ENCODE measurements at places on chromosomes 1 and 21.

- DNase-seq: no peak
These were observed 47.4 kb downstream of the PTPRC start for GRCh38 chr1:198686069-198686728.

GRCh38 chr1:71916894-71917293, 365.4 kb downstream of the NEGR1 start:
- DNase-seq: no peak

GRCh38 chr21:44010429-44010828, 1.7 kb upstream of the TRAPPC10 start:
- no peak for DNase-seq

GRCh38 chr1:51324251-51325010, 5.9 kb downstream of the TTC39A start:
- no peak for DNase-seq

- no peak for DNase-seq
These were observed 13.6 kb upstream of the TMPRSS2 start for GRCh38 chr21:41521489-41522027.

DNA sequence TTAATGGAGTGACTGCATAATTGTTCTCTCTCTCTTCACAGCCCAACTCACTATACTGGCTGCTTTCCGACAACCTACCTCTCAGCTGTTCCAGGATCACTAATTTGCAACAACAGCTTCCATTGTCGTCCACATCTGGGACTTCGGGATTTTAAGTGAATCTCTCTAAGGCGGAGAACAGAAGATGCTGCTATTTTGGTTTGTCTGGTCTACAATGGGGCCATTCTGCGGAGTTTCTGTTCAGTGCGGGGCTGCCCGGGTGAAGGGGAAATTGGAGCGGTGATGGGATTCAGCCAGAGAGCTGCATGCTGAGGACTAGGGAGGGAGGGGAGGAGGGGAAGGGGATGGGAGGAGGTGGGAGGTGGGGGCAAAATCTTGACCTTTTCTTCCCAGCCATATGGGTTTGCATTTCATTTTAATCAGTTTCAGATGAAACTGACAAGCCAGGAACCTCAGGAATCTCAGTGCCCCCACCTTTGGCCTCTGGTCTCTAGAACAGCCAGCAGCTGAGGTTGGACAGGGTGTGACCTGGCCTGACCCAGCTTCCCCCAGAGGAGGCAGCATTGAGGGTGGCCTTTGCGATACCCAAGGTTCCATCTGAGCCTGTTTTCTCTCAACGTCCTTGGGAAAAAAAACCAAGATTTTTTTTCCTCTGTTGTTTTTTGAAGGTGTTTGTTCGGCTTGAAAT, 6.9 kb upstream of the SRP9 start:
- DNase-seq: no peak

- no peak for DNase-seq
These were observed 369.6 kb downstream of the RYR2 start for GRCh38 chr1:237411621-237412020.

DNA sequence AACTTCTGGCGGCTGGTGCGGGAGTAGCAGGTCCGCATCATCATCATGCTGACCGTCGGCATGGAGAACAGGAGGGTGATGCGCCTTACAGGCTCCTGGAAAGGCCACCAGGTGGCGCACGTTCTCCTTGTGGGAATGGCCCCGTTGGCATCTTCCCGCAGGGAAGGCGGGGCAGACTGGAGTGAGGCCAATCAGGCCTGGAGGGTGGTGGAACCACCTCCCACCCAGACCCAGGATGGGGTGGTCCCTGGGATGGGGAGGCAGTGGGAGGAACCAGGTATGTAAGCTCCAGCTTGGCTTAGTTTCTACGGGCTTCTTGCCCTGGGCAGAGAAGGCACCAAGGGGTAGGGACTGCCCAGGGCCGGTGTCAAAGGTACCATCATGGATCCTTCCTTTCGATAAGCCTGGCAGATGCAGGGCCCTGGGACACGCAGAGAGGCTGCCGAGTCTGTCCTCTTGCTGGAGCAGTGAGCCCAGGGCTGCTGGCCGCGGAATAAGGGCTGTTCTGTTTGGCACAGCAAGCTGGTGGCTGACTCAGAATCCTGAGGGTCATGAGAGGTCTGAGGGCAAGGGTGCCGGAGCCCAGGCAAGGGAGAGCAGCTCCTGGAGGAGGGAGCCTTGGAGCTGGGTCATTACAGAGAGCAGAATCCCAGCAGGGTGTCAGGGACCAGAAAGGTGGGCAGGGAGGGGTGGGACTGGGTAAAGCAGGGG, 8.7 kb upstream of the LGR6 start:
- DNase-seq: peak; percentile 50

GRCh38 chr21:42677339-42678321, 24.2 kb downstream of the PDE9A start:
- DNase-seq: no peak

- DNase-seq: no peak
These were observed 50.8 kb downstream of the CHD5 start for GRCh38 chr1:6129313-6129712.
